ENCODE measurements at places on chromosomes 7 and 10.
A peak's percentile ranks its signal among the peaks of the same experiment; 100 is the strongest.

- no peak for DNase-seq
These were observed 312.6 kb upstream of the BMPER start for GRCh38 chr7:33592718-33593117.

DNA sequence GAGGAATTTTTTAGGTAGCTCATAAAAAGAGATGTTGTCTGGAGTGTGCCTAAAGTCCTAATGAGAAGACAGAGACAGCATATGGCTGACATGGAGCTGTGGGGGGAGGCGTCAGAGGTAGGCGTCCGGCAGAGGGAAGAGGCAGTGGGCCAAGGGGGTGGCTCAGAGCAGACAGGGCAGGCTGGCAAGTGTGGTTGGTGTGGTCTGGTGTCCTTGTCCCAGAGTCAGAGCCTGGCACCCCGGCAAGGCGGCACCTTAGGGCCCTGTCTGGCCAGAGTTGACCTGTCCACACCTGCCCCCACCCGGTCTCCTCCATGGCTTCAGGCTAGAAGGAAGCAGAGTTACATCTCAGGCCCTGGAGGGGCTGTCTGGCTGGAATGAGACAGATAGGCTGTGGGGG lies 220.3 kb upstream of the ZNF32 start:
- no peak for DNase-seq

DNA sequence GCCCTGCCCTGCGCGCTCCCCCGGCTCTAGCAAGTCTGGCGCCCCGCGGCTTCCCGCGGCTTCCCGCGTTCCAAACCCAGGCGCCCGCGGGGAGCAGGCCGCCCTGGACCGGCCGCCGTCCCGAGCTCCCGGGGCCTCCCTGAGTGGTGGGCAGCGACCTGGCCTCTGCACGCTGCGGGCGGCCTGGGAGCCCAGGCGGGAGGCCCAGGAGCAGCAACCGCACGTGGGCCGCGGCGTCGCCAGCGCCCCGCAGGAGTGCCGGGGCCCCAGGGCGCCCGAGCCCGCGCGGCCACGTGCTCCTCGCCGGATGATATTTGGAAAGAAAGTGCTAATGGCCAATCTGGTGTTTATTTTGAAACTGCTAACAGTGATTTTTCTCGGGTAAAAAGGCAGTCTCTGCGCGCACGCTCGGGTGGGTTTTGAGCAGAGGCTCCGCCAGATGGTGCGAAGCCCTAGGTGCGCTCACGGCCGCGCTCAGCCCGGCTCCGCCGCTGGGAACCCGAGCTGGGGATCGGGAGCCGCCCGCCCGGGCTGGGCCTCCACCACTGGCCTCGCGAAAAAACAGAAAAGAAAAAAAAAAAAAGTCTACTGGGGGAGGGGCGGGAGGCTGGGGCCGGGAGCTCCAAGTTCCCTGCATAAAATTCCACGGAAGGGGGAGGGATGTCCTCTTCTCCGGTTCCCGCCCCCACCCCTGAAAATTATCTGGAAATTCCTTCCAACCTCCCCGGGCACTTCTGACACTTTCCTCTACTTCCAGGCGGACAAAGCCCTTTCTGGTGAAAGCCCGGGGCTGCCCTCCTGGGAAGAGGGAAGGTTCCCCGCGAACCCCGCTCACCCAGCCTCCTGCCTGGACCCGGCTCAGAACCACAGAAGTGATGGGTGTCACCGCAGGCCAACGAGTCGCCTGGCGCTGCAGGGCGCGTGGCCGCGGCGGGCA lies 4.3 kb downstream of the EBF3 start:
- no peak for DNase-seq

GRCh38 chr10:77527839-77528238 lies 109.8 kb downstream of the KCNMA1 start:
- no peak for DNase-seq

- DNase-seq, result no peak
These were observed 74.8 kb upstream of the SVIL start for GRCh38 chr10:29709484-29710002.

DNA sequence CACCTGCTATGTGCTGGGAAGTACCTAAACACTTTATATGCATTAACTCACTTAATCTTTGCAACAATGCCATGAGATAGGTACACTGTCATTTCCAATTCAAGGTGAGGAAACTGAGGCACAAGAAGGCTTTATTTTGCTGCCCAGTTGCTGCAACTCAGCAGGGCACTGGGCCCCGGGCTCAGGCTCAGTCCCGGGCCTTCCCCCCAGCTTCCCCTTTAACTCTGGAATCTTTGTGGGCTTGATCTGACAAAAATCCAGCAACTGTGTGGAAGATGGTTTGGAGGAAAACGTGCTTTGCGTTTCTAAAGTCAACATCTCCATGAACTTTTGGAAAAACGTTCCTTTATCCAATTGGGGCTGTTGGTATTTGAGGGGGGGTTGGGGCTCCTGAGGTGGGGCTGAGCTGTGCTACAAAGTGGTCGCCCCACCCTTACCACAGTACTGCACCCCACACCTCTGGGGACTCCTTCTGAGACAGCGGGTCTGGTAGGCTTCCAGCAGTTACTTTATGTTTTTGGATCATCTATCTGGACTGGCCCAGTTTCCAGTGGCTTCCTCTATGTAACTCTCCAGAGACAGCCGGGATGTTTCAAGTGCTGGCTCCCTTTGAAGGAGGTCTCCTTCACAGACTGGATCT lies 40.5 kb upstream of the CAMK1D start:
- no peak for DNase-seq

- DNase-seq, result peak; percentile 94
These were observed 17.2 kb upstream of the TPST1 start for GRCh38 chr7:66187905-66188304.
